Activated naive CD4-positive, alpha-beta T cell treated with anti-CD3 and anti-CD28 coated beads, Interleukin-2, amount 50 U/mL, for 16 hours (primary cell): ENCODE measurements at places on chromosomes 3 and 15.

DNA sequence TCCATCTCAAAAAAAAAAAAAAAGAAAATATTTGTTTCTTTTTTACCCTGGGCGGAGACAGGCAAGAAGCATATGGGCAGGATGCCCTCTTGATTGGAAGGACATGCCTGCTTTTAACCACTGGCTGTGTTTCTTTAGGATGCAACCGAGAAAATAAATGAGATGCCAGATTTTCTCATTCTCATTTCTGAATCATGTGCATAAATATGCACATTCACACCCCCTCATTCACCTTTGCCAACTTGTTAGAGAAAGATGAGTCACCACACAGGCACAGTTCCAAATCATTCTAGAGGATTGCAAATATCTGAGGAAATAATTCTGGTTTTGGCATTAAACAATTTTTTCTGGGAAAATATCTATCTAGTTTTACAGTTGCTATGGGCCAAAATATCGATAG is 3.3 kb downstream of the LIPH start:
- no peak for DNase-seq

GRCh38 chr3:123027292-123028232 is at the start of gene SEMA5B:
Gene SEMA5B, minus strand, starts transcription at chr3:123027763. Its CDS starts 66,500 bp downstream, at chr3:122961263.
- DNase-seq: peak; percentile 26

GRCh38 chr3:141000686-141001085 is 50.5 kb upstream of the SPSB4 start:
- no peak for DNase-seq

DNA sequence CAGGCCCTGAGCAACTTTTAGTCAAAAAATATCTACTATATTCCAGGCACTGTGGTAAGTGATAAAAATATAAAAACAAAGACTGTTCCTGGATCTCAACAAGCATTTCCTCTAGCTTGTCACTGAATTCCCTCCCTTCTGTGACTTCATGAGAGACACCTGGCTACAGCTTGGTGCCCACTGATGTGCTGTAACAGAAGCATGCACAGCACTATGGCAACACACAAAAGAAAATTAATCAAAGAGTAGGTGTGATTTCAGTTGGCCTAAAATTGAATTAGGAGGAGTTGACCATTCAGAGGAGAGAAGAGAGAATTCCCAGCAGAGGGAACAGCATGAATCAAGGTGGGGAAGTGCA is 158.9 kb upstream of the LPP start:
- no peak for DNase-seq

DNA sequence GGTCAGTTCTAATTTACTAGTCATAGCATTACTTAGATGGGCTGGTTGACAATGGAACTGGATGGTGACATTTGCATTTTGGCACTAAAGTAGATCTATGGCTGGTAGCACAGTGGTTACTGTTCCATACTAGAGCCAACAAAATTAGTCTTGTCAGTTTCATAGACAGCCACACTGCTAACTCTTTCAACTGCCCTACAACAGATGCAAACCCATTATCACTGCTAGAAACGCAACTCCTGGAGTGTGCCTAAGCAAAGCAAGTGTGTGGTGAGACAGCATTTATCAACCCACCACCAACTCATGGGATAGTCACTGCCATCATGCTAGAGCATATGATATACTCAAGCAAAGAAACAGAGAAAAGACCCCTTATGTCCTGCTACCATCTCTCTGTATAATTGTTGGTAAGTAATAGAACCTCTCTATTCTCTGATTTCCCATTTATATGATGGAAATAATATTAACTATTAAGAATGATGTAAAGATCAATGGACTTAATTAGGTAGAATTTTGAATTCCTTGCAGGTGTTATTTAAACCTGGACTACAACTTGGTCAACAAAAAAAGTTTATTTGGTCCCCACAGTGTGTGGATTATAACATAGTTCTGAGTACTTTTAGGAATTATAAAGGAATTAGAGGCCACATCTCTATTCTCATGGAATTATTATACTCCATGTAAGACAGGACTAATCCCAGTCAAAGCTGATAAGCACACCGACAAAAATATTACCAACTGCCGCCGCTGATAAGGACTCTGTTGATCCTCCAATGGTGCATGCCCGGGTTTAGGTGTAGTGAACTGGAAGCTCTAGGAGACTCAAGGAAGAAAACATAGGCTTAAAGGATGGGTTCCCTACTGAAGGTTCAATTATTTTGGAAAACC is 19.9 kb upstream of the ABHD5 start:
- no peak for DNase-seq

DNA sequence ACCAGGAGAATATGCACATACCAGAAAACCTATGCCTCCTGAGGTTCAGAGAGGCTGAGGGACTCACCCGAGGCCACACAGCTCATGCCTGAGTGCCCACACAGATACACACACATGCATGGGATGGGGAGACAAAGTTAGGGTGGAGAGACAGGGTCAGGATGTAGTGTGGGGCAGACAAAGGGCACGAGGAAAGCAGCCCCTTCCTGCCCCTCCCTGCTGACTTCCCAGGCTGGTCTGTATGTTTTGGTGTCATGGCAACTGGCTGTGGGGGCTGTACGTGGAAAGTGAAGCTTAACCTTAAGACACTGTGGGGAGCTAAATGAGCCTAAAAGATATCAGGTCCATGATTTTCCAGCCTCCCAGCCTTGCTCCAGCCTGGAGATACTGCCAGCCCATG is 57.8 kb downstream of the EPHB3 start:
- no peak for DNase-seq

GRCh38 chr15:68057758-68058157 is 3.6 kb downstream of the PIAS1 start:
- DNase-seq: no peak
